Fibroblast of skin of left biceps (primary cell): ENCODE measurements at places on chromosomes 2 and 18.

- no peak for DNase-seq
Measured at GRCh38 chr18:76378526-76379215, 116.4 kb downstream of the ZNF516 start.

GRCh38 chr2:226969417-226970080 lies 133.7 kb downstream of the RHBDD1 start:
- peak; percentile 63 for DNase-seq

- peak; percentile 94 for DNase-seq
Measured at GRCh38 chr2:218399391-218400166, at the start of gene CTDSP1. Gene CTDSP1, plus strand, starts transcription at chr2:218399868. Its CDS starts 223 bp downstream, at chr2:218400091.

DNA sequence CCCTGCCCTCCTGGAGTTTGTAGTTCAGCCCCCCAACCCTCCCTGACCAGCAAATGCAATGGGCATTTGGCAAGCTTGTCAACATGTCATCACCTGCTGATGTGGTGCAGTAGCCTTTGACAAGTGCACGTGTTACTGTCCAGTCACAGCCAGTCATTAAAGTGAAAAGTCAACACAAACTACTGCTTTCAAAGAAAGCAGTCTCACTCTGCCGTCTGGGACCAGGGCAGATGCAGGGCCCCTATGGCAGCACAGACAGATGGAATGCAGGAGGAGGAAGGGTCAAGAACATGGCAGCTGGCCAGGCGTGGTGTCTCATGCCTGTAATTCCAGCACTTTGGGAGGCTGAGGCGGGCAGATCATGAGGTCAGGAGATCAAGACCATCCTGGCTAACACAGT lies 222.4 kb upstream of the OSR1 start:
- DNase-seq = no peak

DNA sequence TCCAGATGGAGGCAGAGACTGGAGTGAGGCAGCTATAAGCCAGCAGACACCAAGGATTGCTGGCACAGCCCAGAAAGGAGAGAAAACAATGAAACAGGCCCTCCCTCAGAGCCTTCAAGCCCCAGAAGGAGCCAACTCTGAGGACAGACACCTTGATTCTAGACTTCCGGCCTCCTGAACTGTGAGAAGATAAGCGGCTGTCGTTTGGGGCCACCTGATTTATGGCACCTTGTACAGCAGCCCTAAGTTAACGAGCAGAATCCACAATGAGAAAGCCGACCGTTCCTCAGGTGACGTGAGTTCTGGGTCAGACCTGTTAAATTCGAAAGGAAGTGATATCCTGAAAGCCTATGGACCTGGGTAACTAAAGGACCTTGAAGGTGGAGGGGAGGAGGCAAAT lies 7.3 kb upstream of the CNDP2 start:
- DNase-seq = no peak

- DNase-seq = no peak
Measured at GRCh38 chr2:27833931-27834330, 56.3 kb downstream of the RBKS start.

DNA sequence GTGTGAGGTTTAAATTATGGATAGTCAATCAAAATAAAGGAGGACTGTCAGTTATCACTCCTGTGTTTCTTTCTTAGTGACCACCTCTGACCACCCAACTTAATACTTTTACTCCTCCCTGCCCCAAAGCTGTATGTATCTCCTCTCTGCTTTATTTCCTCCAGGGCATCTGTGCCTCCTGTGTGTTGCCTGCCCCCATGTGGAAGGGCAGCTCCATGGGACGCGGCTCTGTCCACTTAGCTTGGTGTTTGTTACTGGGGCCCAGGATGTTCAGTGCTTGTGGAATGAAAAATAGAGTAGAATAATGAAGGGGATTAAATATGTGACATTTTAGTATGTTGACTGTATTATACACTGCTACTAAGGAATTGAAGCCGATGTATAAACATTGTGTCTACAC lies 9.8 kb downstream of the ACP1 start:
- DNase-seq = no peak

DNA sequence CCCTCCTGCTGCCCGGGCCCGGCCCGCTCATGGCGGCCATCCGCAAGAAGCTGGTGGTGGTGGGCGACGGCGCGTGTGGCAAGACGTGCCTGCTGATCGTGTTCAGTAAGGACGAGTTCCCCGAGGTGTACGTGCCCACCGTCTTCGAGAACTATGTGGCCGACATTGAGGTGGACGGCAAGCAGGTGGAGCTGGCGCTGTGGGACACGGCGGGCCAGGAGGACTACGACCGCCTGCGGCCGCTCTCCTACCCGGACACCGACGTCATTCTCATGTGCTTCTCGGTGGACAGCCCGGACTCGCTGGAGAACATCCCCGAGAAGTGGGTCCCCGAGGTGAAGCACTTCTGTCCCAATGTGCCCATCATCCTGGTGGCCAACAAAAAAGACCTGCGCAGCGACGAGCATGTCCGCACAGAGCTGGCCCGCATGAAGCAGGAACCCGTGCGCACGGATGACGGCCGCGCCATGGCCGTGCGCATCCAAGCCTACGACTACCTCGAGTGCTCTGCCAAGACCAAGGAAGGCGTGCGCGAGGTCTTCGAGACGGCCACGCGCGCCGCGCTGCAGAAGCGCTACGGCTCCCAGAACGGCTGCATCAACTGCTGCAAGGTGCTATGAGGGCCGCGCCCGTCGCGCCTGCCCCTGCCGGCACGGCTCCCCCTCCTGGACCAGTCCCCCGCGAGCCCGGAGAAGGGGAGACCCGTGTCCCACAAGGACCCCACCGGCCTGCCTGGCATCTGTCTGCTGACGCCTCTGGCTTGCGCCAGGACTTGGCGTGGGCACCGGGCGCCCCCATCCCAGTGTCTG lies 767 bp downstream of the RHOB start:
- no peak for DNase-seq
